Dermis blood vessel endothelial cell (primary cell): ENCODE measurements at places on chromosomes 2 and 18. TPM values are rescaled to one million over a fixed set of nuclear protein-coding genes. Genes with fewer than 3 reads are reported as not detected.
A peak's percentile ranks its signal among the peaks of the same experiment; 100 is the strongest.

DNA sequence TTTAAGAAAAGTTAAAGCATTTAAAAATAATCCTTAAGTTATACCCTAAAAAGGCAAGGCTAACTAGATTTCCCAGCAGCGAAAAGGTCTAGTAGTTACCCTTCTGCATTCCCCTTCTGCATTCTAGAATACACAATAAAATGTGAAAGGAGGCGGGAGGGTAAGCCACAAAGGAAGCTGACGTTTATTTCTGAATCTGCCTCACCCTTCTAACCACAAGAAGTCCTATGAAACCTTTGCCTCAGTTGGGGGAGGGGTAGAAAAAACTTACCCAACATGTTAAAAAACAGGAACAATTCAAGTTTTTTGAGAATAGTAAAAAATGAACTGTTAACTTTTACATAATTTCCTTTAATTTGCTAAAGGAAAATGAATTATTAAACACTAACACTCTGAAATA lies 11.3 kb downstream of the STK17B start:
- peak; percentile 71 for DNase-seq

DNA sequence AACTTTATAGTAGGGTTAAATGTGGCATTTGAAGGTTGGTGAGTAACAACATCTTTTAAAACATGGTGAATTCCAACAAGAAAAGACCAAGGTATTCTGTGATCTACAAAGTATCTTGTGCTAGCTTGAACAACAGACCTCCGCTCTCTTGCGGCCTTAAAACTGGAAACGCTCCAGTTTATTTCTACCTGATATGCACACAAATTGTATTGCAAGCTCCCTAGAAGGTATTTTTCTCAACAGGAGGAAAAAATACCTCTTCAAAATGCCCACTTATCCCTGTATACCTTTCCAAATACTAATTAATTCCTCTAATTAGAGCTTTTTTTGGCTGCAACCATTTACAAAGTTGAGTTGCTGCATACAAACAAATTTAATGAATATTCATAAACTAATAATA lies 69.5 kb downstream of the KCNH7 start:
- no peak for DNase-seq

DNA sequence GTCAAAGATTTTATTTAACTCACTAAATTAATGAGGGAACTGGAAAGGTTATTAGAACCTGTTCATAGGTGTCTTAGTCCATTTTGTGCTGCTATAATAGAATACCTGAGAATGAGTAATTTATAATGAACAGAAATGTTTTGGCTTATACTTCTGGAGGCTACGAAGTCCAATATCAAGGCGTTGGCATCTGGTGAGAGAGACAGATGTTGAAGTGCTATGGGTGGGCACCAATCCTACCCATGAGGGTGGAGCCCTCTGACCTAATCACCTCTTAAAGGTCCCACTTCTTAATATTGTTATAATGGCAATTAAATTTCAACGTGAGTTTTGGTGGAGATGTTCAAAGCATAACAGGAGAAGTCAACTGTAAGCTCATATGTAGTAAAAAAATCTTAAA lies 5.1 kb downstream of the RPIA start:
- DNase-seq: no peak

- DNase-seq: no peak
These were observed 124.0 kb downstream of the PRELID3A start for GRCh38 chr18:12531749-12532148.

DNA sequence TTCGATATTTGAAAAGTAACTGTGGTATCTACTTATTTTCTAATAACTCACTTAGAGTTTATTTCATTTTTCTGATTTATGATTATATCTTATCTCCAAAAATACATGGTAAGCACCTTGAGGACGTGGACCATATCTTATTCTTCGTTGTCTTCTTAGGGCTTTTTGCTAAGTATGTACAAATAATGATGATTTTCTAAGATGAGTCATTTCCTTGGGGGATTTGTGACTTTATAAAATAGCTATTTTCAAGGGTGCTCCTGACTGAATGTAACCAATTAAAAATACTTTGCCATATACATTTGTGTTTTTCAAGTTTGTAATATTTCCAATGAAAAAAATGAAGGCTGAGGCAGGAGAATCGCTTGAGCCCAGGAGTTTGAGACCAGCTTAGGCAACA lies 56.3 kb downstream of the GREB1L start:
- DNase-seq: no peak

DNA sequence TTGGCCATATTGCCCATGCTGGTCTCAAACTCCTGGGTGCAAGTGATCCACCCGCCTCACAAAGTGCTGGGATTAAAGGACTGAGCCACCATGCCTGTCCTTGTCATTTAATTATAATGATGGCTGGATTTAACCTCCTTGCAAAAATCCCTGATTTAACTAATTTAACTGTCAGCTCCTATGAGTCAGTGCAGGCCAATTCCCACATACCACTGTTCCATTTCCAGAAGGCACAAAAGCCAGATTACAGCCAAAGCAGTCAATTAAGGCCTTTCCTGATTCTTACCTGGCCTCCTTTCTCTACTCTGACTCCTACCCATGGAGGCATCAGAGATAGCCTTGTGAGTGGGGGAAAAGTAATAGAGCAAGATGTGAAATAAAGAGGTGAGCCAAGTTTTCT lies 12.3 kb upstream of the SLC35F5 start:
- no peak for DNase-seq

DNA sequence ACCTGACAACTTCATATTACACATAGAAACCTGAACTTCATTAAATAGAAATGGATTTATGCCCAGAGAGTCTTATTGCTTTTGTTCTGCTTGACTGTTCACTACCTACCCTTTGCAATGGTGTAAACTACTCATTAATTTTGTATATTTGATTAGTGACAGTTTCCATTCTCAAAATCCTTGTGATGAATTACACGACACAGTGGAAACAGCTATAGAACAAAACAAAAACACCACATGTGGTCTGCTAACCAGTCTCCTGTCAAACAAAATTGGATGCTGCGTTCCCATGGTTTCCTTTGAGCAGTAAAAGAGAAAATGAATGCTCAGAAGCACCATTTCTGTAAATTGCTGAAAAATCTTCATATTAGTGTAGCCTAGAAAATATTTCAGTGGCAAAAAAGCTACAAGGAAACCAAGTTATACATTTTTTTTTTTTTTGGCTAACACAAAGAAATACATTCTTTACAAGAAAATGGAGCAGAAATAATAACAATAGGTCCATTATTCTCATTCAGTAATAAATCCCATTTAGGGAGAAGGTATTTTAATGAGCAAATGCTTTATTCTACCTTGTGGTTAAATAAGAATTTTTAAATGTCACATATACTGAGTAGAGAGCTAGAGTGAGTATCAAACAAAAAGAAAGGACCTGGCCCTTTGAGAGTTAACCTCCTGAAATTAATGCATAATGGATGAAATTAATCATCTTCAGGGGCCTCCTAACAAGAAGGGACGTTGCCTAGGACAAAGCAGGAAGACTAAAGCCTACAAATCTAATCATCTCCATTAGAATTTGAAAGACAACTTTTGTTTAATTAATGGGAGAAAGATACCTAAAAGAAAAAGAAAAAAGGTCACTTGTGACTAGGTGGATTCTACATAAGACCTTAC lies 355.1 kb upstream of the ZC3H15 start:
- no peak for DNase-seq

GRCh38 chr2:111100765-111101162 lies 19.9 kb upstream of the BCL2L11 start:
- peak; percentile 9 for DNase-seq

DNA sequence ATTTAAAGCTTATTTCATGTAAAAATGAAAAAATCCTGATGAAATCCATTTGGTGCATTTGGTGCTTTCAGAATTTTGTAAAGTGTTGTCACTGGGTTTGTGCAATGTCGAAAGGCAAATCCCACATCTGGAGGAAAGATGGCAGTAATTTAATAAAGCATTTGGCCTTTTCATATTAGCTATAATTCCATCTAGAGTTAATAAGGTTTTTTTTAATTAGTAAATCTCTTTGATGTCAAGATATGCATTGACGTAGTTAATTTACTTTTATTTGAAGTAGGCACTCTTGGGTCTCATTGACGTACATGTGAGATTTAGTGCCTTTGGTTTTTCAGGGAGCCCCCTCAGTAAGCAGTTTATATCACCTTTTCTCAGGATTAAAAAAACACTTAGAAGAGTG lies 12.3 kb upstream of the GAREM1 start:
- no peak for DNase-seq

GRCh38 chr2:229130522-229130921 lies 140.6 kb downstream of the PID1 start:
- DNase-seq: no peak

- no peak for DNase-seq
These were observed 224.8 kb upstream of the ID2 start for GRCh38 chr2:8457092-8457481.

GRCh38 chr2:235031686-235032373 lies 80.0 kb downstream of the SH3BP4 start:
- no peak for DNase-seq

DNA sequence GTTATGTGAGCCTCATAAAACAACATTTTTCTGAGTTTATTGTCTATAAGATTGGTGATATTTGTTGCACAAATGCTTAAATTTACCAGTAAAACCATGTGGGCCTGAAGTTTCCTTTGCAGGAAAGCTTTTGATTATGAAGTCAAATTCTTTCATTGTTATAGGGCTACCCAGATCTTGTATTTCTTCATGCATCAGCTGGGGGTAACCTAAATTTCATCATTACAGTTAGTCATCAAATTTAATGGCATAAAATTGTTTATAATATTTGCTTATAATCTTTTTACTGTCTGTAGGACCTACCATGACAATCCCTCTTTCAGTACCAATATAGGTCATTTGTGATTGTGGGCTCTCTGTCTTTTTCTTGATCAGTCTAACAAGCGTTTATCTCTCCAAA lies 47.8 kb downstream of the SMAD2 start:
- no peak for DNase-seq

DNA sequence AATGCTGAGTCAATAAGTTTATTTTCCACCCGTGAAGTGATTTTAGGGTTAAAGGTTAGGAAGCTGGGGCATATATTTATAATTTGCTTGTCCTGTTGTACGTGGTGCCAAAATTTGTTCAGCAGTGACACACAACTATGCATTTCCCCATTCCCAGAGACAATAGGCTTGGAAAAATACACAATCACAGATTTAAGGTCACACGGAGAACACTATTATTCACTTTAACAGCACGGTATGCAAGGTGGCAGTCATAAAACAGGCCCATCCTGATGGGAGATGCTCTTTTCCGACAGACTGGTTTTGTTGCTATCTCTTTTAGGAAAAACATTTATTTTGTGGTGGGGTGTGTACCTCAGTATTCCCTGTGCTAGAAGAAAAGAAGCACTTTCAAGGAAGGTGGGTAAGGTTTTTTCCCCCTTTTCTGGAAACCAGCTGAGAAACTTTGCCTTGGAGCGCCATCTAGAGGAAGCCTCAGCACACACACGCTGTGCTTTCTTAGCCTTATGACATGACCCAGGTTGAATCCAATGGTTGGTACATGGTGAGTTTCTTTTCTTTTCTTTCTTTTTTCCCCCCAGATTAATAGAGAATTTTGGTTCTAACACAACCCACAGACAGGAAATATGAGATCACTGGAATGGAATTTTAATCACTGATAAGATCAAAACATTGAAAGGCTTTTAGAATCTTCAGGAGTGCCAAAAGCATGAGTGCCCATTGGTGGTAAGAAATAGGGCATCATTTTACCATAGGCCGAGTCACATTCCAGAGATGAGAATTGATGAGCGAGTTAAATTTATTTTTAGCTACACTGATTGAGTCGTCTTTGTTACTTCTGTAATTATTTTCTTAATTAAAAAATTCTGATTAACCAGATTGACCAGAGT lies 332.1 kb downstream of the AGPS start:
- DNase-seq: peak; percentile 84

- peak; percentile 74 for DNase-seq
These were observed 239.7 kb upstream of the RASGRP3 start for GRCh38 chr2:33236482-33237385.

DNA sequence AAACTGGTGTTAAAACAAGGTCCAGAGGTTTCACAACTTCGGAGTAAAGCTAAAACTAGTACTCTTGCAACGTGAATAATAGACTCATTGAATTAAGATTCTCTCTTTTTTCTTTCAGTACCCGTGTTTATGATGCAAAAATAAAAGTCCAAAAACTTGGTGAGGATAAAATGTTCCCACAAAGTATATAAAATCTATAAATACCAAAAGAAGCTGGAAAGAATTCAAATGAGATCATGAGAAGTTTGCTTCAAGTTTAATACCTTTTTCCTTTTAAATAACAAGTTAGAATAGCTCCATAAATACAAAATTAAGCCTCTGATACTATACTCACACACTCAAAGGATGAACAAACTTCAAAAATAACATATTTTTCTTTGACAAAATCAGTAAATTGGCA lies 34.0 kb downstream of the METTL4 start:
- DNase-seq: no peak

DNA sequence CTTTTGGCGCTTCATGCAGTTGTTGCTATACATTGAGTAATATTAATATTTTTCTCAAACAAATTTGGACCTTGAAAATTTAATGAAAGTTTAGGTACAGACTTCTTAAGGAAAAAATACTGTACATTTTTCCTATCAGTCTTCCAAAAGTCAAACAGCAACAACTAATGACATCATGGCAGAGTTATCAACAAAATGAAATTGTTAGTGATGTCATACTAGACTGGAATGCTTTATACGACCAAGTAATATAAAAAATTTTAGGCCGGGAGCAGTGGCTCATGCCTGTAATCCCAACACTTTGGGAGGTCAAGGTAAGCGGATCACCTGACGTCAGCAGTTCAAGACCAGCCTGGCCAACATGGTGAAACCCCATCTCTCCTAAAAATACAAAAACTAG lies 12.0 kb upstream of the STPG4 start:
- no peak for DNase-seq

DNA sequence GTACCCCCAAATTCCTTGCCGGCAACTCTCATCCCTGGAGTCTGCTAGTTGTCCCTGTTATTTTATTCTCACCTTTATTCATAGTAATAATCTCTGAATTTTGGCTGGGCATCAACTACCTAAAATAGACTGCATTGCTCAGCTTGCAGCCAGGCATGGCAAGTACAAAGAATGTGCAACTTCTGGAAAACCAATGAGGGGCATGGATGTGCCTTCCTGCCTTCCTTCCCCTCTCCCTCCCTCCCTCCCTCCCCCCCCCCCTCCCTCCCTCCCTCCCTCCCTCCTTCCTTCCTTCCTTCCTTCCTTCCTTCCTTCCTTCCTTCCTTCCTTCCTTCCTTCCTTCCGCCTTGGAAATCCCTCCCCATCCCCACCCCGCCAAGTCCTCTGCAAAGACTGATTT lies 162.8 kb downstream of the CCDC148 start:
- DNase-seq: no peak

XDH gene
- total RNA-seq: not detected in 2 replicates

MITD1 gene
- 24.9 and 27.7 TPM in 2 replicates for total RNA-seq

RBFA gene
- 17.2 and 40.3 TPM in 2 replicates for total RNA-seq

RAB31 gene
- 27.2 and 44.3 TPM in 2 replicates for total RNA-seq

CTAGE1 gene
- total RNA-seq: not detected in 2 replicates

RUFY4 gene
- total RNA-seq: not detected in 2 replicates

SCYGR4 gene
- not detected in 2 replicates for total RNA-seq

ACVR1C gene
- total RNA-seq: 0.17 TPM in 1 of 2 replicates, not detected in the other

SGPP2 gene
- total RNA-seq: 0.05 and 0.17 TPM in 2 replicates

SLC4A5 gene
- total RNA-seq: 0.33 TPM in 1 of 2 replicates, not detected in the other
